Activated CD4-positive, alpha-beta T cell treated with anti-CD3 and anti-CD28 coated beads, Interleukin-2, amount 10 ng/mL, durations not matched to agents 7 days and 5 days (primary cell): ENCODE measurements at places on chromosomes 7 and 10. TPM values are rescaled to one million over a fixed set of nuclear protein-coding genes. Genes with fewer than 3 reads are reported as not detected.

Gene HOXA2
- not detected for total RNA-seq

Gene IL6
- total RNA-seq = 0.92 TPM

Gene SRRM3
- not detected for total RNA-seq

Gene ZPBP
- total RNA-seq = not detected

Gene BICC1
- not detected for total RNA-seq

DNA sequence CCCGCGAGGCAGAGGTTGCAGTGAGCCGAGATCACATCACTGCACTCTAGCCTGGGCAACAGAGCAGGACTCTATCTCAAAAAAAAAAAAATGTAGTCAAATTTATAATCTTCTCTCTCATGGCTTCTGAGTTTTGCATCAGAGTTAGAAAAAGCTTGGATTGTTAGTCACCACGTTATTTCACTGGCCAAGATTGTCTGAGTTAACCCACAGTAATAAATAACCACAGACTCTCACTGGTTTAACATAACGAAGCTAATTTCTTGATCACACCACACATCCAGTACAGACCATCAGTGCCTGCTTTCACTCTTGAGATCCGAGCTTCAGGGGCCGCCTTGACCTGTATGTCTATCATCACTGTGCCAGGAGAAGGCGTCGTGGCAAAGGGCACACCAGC, 116.8 kb upstream of the JCAD start:
- H3K4me1 ChIP-seq = no peaks in the 10 kb centered on the region
- no peak for DNase-seq
- H3K4me3 ChIP-seq = no peak overlapping the region
- peaks cover 9% of the 10 kb centered on the region for H3K27me3 ChIP-seq
- no peak overlapping the region for H3K27ac ChIP-seq
- no peaks in the 10 kb centered on the region for H3K36me3 ChIP-seq

DNA sequence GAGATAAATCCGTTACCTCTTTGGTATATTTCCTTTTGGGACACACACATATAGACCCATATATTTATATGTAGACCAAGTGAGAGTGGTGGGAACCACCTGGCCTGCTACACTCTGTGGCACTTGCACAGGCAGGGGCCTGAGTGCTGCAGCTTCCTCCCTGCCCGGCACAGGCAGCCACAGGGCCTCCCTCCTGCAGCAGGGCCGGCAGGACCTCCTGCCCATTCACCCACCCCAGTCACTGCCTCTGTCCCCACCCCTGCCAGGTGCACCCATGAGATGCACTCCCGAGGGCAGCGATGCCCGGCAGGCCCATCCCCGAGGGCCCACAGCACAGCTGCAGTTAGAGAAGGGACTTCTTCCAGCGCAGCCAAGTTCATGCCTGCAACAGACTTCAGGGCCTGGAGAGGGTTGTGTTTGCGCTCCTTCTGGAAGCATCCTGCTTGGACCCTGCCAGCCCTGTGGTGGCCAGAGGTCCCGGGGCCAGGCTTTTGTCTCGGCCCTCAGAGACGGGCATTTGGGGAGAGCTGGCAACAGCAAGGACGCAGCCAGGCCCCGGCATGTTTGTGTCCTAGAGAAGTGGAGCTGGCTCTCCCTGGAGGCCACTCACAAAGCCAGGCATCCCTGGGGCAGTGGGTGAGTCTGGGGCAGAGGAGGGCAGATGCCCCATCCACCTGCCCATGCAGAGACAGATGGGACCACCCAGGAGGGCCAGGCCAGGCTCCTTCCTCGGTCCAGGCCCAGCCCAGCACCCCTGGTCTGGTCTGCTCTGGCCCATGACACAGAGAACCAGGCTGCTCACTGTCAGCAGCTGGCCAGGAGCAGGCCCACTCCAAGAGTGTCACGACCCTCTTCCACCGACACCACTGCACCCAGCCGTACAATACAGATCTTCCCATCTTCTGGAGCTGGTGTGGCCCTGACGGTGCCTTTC, 41.4 kb downstream of the PWWP2B start:
- H3K4me1 ChIP-seq = peaks cover 10% of the 10 kb centered on the region
- H3K27ac ChIP-seq = peak overlapping the region; percentile 57
- H3K36me3 ChIP-seq = no peaks in the 10 kb centered on the region
- no peak for DNase-seq
- H3K27me3 ChIP-seq = no peaks in the 10 kb centered on the region

DNA sequence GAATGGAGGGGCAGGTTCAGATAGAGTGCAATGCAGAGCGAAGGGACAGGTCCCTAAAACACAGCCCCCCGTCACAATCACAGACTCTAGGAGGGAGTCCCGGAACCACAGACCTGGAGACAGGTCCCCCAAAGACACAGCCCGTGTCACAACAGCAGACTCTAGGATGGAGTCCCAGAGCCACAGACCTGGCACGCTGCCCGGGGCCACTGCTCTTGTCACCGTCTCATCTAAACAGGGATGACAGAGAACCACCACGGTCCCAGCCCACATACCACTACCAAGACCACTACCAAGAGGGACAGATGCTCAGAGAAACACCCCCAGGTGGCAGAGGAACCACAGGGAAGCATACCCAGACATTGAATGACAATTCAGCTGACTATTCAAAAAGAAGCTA, 183.9 kb downstream of the TCERG1L start:
- no peaks in the 10 kb centered on the region for H3K36me3 ChIP-seq
- no peak for DNase-seq
- no peak overlapping the region for H3K27ac ChIP-seq
- H3K4me1 ChIP-seq = peaks cover 12% of the 10 kb centered on the region
- H3K27me3 ChIP-seq = peaks cover 2% of the 10 kb centered on the region

- H3K4me1 ChIP-seq = no peaks in the 10 kb centered on the region
- H3K27me3 ChIP-seq = no peaks in the 10 kb centered on the region
- H3K36me3 ChIP-seq = no peaks in the 10 kb centered on the region
- DNase-seq = no peak
Observed at GRCh38 chr7:51732951-51733350, 416.3 kb upstream of the COBL start.

DNA sequence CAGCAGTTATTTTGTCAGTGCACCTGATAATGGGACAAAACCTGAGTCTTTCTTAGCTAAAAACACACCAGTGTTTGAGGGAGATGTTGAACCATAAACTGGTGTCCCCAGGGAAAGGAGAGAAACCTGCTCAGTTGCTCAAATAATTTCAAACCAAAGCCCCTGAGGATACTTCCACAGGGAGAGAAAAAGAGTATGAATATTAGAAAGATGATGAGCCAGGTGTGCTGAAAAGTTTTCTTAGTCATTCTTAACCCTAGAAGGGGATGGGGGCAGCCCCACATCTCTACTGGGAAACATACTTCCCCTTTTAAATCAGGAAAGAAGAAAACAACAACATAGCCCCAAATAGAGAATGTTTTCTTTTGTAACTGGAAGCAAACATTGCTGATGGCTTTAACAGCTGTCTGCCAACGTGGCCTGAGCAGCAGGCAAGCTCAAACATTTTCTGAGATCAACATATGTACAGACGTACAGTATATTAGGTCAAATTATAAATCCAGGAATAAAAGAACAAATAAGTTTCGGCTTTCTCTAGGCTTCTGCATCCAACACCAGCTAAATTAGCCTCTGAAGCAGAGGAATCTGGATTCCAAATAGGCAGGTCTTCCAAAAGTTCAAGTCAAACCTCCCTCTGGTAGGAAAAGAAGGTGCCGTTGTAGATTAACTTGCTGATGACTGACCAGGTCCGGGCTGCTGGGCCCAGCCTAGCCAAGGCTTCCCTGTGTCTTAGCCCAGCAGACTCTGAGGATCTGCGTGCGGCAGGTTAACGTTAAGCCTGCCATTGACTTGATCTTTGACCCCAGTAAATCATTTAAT, 30.5 kb upstream of the FBXW4 start:
- no peak overlapping the region for H3K4me3 ChIP-seq
- H3K27ac ChIP-seq = no peak overlapping the region
- H3K27me3 ChIP-seq = peaks cover 12% of the 10 kb centered on the region
- peaks cover 7% of the 10 kb centered on the region for H3K4me1 ChIP-seq
- DNase-seq = no peak

DNA sequence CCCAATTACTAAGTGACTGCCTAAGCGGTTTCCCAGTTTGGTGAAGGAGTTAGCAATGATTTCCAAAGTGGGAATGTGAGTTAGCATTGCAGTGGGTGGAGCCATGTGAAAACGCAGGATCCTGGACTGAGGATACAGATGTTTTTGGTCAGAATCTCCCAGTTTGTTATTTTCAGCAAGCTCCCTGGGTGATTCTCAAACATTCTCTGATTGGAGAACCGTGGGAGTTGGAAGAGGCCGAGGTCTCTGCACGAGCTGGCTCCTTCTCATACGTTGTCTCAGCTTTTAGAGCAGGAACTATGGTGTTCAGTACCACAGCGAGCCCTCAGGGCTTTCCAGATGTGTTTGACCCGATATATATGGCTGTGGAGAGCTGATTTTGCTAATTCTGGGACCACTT, 396.5 kb upstream of the NPVF start:
- no peak for DNase-seq
- H3K36me3 ChIP-seq = no peaks in the 10 kb centered on the region
- no peak overlapping the region for H3K27ac ChIP-seq
- H3K4me3 ChIP-seq = no peak overlapping the region
- H3K27me3 ChIP-seq = no peaks in the 10 kb centered on the region

- H3K36me3 ChIP-seq = no peaks in the 10 kb centered on the region
- H3K27ac ChIP-seq = no peak overlapping the region
- peak; percentile 20 for DNase-seq
- H3K27me3 ChIP-seq = peaks cover 31% of the 10 kb centered on the region
Observed at GRCh38 chr10:43078986-43079273, 2.1 kb downstream of the RET start.

GRCh38 chr7:123979876-123980275, 53.0 kb downstream of the TMEM229A start:
- H3K27me3 ChIP-seq = no peaks in the 10 kb centered on the region
- DNase-seq = no peak
- H3K4me1 ChIP-seq = no peaks in the 10 kb centered on the region
- no peak overlapping the region for H3K4me3 ChIP-seq
- no peak overlapping the region for H3K27ac ChIP-seq

GRCh38 chr10:49688920-49689319, 9.5 kb downstream of the C10orf53 start:
- no peaks in the 10 kb centered on the region for H3K4me1 ChIP-seq
- H3K36me3 ChIP-seq = no peaks in the 10 kb centered on the region
- H3K27me3 ChIP-seq = peaks cover 68% of the 10 kb centered on the region
- no peak for DNase-seq
- H3K27ac ChIP-seq = no peak overlapping the region

GRCh38 chr7:42726066-42726785, 185.6 kb downstream of the C7orf25 start:
- H3K27me3 ChIP-seq = no peaks in the 10 kb centered on the region
- no peak for DNase-seq
- H3K36me3 ChIP-seq = no peaks in the 10 kb centered on the region
- H3K27ac ChIP-seq = no peak overlapping the region

GRCh38 chr7:50676079-50676478, 106.6 kb downstream of the GRB10 start:
- H3K36me3 ChIP-seq = no peaks in the 10 kb centered on the region
- H3K27ac ChIP-seq = no peak overlapping the region
- H3K27me3 ChIP-seq = peaks cover 8% of the 10 kb centered on the region
- H3K4me1 ChIP-seq = peaks cover 6% of the 10 kb centered on the region
- H3K4me3 ChIP-seq = no peak overlapping the region

DNA sequence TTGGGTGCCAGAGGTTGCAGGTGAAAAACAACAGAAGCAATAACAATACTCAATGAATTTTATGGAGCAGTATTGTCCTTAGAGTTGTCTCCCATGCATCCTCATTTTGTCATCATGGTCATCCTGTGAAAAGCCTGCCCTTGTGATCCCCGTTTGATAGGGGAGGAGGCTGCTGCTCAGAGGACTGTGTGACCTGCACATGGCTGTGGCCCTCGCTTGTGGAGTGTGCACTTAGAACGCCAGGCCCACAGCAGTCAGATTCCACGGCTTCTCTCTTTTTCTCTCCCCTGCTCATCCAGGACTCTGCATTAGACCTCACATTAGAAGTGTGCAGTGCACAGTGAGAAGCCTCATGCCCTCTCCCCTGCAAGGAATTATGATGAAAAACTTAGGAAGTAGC, 491.1 kb upstream of the KLF6 start:
- H3K27me3 ChIP-seq = peaks cover 12% of the 10 kb centered on the region
- DNase-seq = no peak
- no peak overlapping the region for H3K27ac ChIP-seq
- no peaks in the 10 kb centered on the region for H3K4me1 ChIP-seq

- no peak for DNase-seq
- no peak overlapping the region for H3K4me3 ChIP-seq
- no peaks in the 10 kb centered on the region for H3K36me3 ChIP-seq
Observed at GRCh38 chr7:144957998-144958397, 122.1 kb upstream of the TPK1 start.

GRCh38 chr10:133316266-133316665, 7.6 kb downstream of the ZNF511 start:
- peaks cover 10% of the 10 kb centered on the region for H3K4me1 ChIP-seq
- no peak overlapping the region for H3K4me3 ChIP-seq
- peaks cover 5% of the 10 kb centered on the region for H3K27me3 ChIP-seq
- H3K27ac ChIP-seq = no peak overlapping the region
- H3K36me3 ChIP-seq = peaks cover 10% of the 10 kb centered on the region

GRCh38 chr7:83060218-83060617, 102.5 kb downstream of the PCLO start:
- H3K4me3 ChIP-seq = no peak overlapping the region
- H3K36me3 ChIP-seq = no peaks in the 10 kb centered on the region
- no peak overlapping the region for H3K27ac ChIP-seq
- no peak for DNase-seq
- H3K27me3 ChIP-seq = no peaks in the 10 kb centered on the region

DNA sequence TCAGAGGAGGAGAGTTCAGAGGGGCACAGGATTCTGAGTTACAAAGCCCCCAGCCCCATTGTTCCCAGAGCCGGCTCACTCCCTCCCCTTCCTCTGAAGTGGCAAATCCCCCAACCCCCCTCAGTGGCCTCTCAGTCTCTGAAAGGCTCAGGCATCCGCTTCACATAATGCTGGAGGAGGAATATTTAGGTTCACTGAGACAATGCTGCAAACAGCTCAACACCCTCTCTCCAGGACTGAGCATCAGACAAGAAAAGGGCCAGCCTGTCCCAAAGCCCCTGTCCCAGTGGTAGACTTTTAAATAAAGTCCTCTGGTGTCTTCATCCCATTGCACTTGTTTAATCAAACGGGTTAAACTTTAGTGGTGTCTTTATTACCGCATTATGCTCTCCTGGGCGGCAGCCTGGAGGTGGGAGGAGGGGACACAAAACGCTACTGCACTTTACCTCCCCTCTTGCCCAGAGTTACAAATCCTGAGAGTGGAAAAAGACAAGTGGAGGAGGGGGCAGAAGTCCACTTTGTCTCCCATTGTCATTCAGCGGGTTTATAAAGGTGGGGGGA, 257.9 kb downstream of the FGFR2 start:
- DNase-seq = no peak
- H3K27me3 ChIP-seq = no peaks in the 10 kb centered on the region
- no peaks in the 10 kb centered on the region for H3K4me1 ChIP-seq
- H3K27ac ChIP-seq = no peak overlapping the region
- no peaks in the 10 kb centered on the region for H3K36me3 ChIP-seq

- DNase-seq = no peak
- H3K36me3 ChIP-seq = no peaks in the 10 kb centered on the region
- peaks cover 6% of the 10 kb centered on the region for H3K27me3 ChIP-seq
- H3K4me3 ChIP-seq = no peak overlapping the region
Observed at GRCh38 chr7:141295367-141295895, 221.6 kb downstream of the TMEM178B start.

GRCh38 chr7:30159698-30160143, 24.9 kb downstream of the MTURN start:
- peaks cover 83% of the 10 kb centered on the region for H3K4me1 ChIP-seq
- peak; percentile 45 for DNase-seq
- no peaks in the 10 kb centered on the region for H3K27me3 ChIP-seq
- H3K4me3 ChIP-seq = no peak overlapping the region
- no peaks in the 10 kb centered on the region for H3K36me3 ChIP-seq
- H3K27ac ChIP-seq = peak overlapping the region; percentile 51
